ENCODE measurements at places on chromosomes 11 and 22.

DNA sequence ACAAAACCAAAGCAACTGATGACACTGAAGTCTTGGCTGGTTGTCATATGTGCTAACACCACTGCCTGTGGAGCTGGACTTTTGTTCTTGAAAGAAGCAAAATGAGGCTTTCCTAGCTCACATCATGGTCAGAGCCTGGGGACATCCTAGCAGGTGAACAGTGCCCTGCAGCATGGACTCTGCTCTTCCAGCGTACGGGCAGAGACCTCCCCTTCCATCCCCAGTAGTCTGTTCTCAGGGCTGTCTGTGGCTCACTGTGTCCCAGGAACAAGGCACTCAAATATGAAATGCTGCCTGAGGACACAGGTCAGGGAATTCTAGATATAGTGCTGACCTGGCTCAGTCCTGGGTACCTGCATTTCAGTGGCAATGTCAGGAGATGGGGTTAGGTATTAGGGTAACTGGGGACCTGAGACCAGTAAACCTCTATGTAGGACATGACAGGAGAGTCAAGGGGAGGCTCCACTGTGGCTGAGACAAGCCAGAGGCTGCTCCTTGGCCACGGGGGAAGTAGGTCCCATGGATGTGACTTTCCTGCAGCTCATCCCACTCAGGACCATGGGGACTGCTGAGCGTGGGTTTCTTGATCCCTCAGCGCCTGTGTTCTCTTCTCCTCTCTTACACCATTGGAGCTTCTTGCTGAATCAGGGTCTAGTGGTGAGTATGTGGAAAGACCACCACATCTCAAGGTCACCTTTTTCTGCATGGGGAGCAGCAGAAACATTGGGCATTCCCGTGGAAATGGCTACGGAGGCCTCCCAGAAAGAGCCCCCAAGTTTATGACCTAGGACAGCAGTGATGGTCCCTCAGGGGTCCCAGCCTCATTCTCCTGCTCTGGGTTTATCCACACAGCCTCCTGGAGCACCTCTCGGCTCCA lies 80.1 kb downstream of the ZNF280B start:
- no peak for DNase-seq

DNA sequence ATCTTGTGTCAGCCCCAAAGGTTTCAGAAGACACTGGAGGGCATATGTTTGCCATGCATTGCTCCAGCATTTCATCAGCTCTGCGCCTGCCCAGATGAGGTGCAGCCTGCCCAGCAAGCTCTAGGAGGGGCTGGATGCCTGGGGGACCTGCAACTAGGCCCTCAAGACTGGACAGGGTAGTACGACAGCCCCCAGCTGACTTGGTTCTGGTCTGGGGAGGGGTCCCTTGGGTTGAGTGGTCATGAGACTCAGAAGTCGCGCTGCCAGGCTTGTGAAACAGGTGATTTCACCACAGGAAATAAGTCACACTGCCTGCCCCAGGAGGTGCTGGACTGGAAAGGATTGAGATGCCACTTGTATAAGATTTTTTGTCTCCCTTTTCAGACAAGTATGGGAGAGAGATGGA lies 23.4 kb downstream of the TPBGL start:
- DNase-seq = no peak

DNA sequence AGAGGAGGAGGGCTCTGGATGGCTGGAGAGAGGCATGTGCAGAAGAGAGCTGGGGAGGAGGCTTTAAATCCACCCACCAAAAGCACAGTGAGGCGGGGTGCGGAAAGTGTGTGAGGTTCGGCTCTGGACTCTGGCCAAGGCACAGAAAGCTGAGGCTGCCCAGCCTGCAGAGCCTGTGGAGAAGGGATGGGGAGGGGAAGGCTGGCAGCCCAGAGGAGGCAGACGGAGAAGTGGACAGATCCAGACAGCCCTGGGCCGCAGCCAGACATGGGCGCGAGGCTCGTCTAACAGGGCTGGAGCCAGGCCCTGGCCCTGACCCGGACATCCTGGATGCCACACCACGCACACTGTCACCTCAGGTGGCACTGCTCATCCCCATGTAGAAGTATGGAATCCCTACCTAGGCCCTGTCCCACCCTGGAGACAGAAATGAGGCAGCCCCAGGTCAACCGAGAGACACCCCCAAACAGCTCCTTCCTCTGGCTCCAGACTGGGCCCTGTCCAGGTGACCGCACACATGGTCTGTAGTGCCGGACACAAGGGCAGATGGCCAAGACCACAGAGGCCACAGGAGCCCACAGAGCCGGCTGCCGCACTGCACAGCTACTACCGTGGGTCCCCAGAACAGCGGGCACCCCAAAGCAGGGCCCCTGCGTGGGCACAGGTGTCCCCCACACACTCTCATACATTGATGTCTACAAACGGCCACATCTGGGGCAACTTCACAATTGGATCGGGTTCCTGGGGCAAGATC lies 16.6 kb upstream of the MOB2 start:
- DNase-seq = no peak

- no peak for DNase-seq
Observed at GRCh38 chr11:11608783-11609232, 13.0 kb downstream of the GALNT18 start.

DNA sequence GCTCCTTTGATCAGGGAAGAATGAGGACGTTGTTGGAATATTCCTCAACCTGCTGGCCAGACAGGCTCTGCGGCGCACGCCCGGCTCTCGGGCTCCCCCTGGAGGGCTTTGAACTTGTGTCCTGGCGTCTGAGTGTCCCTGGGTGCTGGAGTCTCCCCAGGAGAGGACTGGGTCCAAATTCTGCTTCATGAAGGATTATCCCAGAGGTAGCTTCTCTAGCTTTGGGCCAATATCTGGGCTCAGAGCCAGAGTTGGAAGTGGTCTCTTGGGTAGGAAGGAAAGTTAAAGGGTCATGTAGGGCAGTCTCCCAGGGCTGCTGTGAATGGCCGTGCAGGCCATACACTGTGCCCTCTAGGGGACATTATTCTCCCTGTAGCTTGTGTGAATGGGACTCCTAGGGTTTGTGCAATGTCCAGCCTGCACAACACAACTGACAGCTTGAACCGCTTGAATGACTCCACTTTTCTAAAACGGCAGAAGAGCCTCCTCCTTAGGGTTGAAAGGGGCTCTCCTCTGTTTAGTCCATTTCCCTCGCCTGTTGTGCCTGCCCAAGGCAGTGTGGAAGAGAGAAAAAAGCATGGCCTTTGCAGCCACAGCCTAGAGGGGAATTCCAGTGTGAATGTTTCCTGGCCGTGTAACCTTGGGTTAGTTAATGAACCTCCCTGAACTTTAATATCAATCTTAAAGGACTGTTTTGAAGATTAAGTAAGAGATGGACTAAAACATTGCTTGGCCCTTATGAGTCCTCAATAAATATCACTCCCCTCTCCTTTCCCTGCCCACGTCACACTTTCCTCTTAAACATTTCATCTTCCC lies 111.2 kb upstream of the THY1 start:
- DNase-seq = no peak
